ENCODE measurements at places on chromosomes 7 and 10.

DNA sequence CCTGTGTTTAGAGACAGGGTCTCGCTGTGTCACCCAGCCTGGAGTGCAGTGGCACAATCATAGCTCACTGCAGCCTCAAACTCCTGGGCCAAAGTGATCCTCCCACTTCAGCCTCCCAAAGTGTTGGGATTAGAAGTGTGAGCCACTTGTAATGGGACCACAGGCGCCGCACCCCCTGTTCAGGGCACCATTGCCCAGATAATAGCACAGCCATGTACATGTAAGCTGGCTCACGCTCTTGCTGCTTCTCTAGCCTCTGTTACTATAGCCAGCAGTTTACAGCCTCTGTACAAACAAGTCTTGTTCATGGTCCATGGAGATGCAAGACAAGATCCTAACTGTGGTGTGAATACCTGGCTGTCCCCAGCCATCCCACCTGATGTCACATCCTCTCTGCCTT is 4.2 kb upstream of the MLXIPL start:
- DNase-seq, result no peak

DNA sequence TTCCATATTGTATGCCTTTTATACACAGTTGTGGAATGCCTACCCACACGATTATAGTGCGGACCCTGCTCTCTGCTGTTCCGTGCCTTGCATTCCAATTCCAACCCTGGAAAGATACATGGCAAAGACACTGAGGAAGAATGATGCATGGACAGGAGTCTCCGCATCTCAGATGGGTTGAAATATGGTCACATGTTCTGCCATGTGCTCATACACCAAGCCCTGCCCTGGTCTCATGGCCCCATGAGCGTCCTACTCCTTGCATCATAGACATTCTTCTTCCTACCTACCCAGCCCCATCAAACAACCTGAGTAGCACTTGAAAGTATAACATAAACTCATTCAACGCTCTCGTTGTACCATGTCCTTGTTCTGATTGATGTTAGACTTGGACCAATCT is 6.3 kb downstream of the SLC39A12 start:
- no peak for DNase-seq

GRCh38 chr10:59087486-59087885 is 89.0 kb upstream of the PHYHIPL start:
- DNase-seq, result no peak

DNA sequence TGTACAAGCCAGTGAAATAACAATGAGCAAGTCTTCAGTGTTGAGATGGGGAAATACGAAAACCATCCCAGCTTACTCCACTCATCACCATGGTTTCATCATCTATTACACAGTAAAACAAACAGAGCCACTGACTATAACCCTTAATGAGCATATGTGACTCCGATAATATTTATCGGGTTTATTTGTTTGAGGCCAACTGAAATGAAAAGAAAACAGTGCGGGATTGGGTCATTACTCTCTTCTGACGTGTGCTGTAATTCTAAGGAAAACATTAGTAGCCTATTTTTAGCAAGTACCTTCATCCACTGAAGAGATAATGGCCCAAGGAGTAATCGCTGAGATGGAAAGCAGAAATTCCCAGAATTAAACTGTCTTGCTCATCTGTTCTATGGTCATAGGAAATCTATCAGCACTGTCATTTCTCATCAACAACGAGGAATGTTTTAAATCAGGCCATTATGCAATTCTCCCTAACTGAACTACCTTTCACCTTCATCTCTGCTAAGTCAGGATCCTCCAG is 716.5 kb downstream of the INHBA start:
- DNase-seq, result no peak

GRCh38 chr10:33122014-33122809 is 164.2 kb upstream of the ITGB1 start:
- no peak for DNase-seq

DNA sequence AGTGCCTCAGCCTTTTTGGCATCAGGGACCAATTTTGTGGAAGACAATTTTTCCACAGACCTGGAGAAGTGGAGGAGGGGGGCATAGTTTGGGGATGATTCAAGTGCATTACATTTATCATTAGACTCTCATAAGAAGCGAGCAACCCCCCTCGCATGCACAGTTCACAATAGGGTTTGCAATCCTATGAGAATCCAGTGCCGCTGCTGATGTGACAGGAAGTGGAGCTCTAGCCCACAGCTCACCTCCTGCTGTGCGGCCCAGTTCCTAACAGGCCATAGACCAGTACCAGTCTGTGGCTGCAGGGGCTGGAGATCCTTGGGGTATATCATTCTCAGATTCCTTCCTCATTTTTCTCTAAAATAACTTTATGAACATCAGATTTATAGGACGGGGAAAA is 50.8 kb downstream of the ATAD1 start:
- no peak for DNase-seq

GRCh38 chr10:55449981-55450380 is 649.0 kb upstream of the PCDH15 start:
- no peak for DNase-seq

DNA sequence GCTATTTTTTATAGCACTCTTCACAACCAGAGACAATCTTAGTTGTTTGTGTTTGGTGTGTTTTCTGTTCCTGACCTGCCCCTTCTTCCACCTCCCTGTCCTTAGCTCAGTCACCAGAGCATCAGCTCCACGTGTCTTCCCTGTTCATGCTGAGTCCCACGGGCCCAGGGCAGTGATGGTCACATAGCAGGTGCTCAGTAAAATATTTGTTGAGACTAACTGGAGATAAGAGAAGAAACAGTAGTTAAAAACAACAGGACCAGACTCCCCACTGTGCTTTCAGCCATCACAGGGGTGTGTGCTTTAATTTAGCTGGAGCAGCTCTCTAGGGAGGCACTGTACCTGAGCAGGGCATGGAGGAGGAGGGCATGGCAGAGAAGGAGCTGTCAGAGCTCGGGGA is 307.3 kb upstream of the ZNF32 start:
- no peak for DNase-seq

GRCh38 chr7:133011746-133012145 is 70.1 kb downstream of the CHCHD3 start:
- DNase-seq, result no peak

DNA sequence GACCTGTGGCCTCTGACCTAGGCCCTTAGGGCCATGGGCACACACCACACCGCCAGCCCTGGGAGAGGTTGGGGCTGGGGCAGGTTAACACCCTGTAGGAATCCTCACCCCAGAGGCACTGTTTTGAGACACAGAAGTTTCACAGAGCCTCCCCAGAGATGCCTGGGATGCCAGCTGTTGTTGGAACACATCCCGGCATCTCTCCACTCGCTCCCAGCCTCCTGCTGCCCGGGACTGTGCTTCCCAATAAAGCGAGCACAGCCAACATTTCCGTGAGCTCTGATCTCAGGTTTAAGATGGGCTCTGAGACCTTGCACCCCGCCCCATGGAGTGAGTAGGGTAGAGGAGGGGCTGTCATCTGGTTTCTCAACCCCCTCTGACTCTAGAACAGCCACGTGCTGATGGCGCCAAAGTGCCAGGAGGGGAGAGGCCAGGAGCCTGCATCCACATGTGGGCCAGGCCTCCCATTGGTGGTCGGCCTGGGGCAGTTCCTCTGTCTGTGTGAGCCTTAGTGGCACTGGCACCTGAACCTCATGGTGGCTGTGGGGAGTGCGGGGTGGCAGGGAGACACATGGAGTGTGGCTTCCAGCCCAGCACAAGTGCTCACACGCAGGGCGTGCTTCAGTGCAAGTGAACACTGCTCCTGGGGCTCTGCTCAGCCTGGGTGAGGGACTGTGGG is 54.7 kb downstream of the RASGEF1A start:
- no peak for DNase-seq

DNA sequence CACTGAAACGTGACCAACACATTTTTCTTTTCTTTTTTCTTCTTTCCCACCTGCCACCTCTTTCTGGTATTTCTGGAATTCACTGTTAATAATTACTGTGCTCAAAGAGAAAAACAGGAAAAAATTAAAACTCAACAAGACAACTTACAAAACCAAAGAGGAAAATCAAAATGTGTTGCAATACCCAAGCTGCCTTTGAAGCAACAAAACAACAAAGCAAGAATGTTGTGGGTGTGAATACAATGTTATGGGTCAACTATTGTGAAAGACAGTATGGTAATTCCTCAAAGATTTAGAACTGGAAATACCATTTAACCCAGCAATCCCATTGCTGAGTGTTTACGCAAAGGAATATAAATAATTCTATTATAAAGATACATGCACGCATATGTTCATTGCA is 415.1 kb downstream of the GFRA1 start:
- DNase-seq, result no peak

- no peak for DNase-seq
Observed at GRCh38 chr7:64559206-64559605, 3.7 kb downstream of the ZNF680 start.

GRCh38 chr7:142897691-142898090 is 12.1 kb upstream of the TRPV6 start:
- no peak for DNase-seq

- DNase-seq, result no peak
Observed at GRCh38 chr10:9068003-9068402, 1013.5 kb downstream of the GATA3 start.

- DNase-seq, result no peak
Observed at GRCh38 chr7:22578007-22578733, 78.2 kb upstream of the STEAP1B start.

DNA sequence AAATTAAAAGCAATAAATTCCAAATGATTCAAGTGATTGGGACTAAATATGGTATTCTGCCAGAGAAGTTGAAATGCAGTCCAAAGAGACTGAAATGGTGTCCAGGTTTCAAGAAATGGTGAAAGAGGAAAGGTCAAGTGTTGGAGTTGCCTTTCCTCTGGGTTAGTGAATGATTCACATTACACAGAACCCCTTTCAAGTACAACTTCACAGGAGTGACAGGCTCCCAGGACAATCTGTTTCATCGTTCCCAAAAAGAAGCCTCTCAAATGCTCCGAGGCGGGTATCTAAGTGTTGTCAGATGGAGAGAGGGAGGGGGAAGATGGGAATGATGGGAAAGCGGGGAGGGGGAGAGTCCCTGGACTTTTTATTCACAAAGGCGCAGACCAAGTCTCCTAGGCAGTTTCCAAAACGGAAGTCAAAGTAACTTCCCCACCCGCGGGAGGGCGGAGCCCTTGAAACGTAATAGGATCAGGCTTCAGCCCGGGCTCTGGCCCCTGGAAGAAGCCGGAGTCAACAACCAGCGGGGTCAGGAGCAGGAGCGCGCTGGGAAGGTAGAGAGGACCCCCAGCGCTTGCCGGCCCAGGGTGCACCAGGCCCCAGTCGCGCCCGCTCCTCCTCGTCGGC is 754 bp downstream of the SLC25A13 start:
- no peak for DNase-seq

- no peak for DNase-seq
Observed at GRCh38 chr7:16416289-16417282, 4.8 kb downstream of the CRPPA start.

DNA sequence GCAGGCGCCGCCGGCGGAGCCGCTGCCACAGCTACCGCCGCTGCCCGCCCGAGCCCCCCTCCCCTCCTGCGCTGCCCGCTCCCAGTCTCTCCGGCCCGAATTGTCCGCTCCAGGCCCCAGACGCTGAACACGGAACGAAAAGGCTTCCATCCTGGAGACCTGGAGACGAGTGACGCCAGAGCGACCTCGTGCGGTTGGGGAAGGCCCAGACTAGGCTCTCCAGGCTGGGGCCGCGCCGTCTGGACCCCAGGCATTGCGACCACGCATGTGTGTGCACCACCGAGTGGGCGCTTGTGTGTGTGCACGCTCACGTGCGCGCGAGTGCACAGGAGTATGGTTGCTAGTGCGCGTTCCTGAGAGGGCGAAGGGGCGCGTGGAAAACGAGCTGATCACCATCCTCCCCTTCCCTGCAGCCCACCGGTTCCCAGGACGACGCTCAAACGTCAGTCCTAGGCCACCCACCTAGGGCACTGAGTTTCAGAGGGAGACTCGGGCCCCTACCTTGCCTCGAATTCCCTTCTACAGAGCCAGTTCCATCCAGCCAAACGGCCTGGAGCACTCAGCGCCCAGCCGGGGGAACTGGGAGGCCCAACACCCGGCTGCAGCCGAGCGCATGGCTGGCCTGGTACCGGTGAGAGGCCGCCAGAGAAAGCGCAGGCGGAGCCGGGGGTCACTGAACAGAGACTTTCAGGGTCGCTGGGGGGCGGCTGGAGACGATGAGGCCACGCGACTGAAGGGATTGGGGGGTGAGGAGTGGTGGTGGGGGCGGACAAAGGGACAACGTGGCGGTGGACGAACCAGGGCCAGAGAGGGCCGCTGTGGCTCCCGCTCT is 11.6 kb downstream of the LBX1 start:
- DNase-seq, result no peak

DNA sequence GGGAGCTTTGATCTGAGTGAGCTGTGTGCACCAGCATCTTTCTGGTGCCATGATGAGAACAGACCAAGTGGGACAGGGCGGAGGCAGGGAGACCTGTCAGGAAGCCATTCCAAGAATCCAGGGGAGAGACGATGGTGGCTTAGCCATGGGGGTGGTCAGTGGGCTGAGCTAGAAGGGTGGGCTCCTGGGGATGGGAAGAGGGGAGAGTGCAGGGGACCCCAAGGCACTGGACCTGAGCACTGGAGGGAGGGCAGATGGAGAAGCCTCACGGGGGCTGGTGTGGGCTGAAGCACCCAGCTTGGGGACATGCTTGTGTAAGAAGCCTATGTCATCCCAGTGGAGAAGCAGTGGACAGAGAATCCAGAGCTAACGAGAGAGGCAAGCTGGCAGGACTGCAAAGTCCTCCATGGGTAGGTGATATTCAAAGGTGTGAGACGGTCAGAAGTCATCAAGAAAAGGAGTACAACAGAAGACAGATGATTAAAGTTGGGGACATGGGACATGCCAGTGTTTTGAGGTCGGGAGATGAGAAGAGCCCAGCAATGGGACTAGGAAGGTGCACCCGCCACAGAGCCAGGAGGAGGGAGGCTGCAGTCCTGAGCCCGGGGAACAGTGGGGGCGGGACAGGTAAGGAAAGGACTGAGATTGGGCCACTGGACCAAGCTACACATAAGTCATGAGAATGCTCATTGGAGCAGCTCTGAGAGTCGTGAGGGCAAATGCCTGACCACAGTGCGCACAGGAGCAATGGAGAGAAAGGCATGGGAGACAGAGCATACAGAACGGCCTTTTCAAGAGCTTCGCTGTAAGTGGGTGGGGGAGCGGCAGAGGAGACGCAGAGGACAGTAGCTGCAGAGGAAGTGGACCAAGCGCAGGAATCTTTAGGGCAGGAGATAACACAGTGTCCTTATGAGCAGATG is 72.0 kb downstream of the GRID1 start:
- DNase-seq, result no peak

GRCh38 chr10:123703195-123703790 is 37.1 kb downstream of the GPR26 start:
- no peak for DNase-seq

- DNase-seq, result no peak
Observed at GRCh38 chr7:2060701-2061100, 172.0 kb downstream of the MAD1L1 start.

- no peak for DNase-seq
Observed at GRCh38 chr10:45428611-45429510, 54.8 kb downstream of the ALOX5 start.

All from CD8-positive, alpha-beta T cell (primary cell).